Eye (tissue), 1 donor: ENCODE measurements at places on chromosomes 6 and 20.

DNA sequence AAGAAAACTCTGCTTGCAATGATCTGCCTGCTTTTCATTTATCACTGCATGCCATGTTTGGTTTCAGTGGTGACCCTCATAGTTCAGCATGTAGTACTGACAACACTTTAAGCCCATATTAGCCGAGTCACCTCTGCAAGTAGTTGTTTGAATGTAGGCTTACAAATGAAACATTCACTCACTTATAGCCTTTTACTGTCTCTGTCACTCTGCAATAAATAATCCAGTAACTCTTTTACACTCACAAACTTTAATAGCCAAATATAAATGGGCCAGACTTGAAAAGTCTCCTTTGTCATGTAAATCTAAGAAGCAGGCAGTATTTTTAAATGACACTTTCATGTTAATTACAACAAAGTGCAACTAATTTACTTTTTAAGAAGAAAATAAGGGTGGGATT lies 1460.0 kb upstream of the ADGRB3 start:
- DNase-seq = no peak

- no peak for DNase-seq
Observed at GRCh38 chr6:53148684-53149083, at the start of gene GCM1. Gene GCM1 (minus strand): TSS chr6:53148841. CDS start chr6:53145632, 3,209 bp downstream.

GRCh38 chr6:83884523-83884922 lies 25.0 kb downstream of the CYB5R4 start:
- DNase-seq = peak; percentile 79

GRCh38 chr6:10409731-10410206 lies 5.1 kb downstream of the TFAP2A start:
- DNase-seq = no peak

- no peak for DNase-seq
Observed at GRCh38 chr6:148693882-148694484, 52.8 kb upstream of the UST start.

DNA sequence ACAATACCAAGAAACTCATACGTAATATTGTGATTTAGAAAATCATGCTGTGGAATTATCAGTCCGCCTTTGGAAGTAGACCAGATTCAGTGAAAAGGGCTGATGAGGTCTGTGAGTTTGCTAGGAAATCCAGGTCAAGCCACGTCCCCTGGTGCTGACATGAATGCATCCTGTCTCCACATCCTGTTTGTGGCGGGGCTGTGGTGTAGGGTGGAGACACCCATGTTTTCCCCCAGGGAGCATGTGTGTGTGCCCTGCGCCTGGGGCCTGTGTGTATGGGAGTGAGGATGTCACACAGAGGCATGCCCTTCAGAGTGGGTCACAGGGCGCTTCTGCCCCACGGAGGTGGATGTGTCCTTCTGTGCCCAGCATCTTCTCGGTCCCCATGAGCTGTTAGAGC lies 109.1 kb downstream of the SASH1 start:
- no peak for DNase-seq

DNA sequence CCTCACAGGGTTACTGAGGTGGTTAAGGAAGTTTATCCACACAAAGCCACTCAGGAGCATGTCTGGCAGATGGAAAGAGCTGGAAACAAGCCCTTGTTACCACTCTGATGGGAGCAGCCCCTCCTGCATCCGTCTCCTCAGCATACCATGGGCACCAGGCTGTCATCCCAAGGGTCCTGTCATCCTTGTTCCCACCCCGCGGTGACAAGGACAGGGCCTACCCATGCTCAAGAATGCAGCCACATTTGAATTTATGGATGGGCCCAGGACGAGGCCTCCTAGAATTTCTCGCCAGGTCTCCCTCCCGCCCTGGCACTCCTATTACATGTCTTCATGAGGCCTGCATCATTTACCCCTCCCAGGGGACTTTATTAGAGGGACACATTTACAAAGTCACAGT lies 60.0 kb downstream of the NPEPL1 start:
- no peak for DNase-seq
